HL-60 (cell line): ENCODE measurements at places on chromosomes 5 and 9.

GRCh38 chr5:168883281-168883741 lies 304.1 kb upstream of the PANK3 start:
- no peak for DNase-seq

DNA sequence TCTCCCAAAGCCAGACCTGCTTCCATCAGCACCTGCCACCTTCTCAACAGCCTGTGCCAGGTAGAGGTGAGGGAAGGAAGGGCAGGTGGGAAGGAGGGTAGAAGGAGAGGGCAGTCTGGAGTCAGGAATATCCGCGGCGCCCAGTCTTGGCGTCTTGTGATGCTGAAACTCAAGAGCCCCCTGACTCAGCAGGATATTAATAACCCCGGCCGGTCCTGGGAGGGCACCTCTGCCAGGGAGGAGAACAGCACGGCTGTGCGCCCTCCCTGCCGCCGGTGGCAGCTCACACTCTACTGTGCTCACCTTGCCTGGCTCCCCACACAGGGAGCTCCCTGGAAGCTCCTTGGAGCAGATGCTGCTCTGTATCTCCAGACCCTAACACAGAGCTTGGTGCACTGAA lies 11.6 kb upstream of the NTNG2 start:
- DNase-seq: no peak

GRCh38 chr9:130188860-130189481 lies 16.8 kb downstream of the NCS1 start:
- DNase-seq: no peak

DNA sequence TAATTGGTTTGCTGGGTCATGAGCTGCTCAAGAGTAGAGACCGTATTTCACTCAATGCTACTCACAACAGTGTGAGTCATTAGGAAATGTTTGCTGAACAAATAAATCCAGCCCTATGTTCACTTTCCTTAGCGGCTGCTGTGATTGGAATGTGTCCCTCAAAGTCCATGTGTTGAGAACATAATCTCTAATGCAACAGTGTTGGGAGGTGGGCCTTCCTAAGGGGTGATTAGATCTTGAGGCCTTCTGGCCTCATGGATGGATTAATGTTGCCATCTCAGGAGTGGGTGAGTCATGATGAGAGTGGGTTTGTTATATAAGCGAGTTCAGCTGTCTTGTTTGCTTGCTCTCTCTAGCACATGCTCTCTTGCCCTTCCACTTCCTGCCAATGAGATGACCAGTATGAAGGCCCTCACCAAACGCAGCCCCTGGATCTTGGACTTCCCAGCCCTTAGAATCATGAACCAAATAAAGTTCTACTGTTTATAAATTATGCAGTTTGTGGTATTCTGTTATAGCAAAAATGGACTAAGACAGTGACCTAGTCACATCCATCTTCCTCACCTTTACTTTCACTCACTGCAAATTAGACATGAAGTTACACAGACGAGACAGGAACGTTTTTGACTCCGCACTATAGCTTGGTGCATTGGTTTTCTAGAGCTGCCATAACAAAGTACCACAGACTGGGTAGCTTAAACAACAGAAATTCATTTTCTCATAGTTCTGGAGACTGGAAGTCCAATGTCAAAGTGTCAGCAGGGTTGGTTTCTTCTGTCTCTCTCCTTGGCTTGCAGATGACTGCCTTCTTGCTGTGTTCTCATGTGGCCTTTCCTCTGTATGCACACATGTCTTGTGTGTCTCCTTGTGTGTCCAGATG lies 50.9 kb upstream of the FAM169A start:
- no peak for DNase-seq

GRCh38 chr5:143347698-143348344 lies 55.7 kb downstream of the NR3C1 start:
- DNase-seq: no peak

DNA sequence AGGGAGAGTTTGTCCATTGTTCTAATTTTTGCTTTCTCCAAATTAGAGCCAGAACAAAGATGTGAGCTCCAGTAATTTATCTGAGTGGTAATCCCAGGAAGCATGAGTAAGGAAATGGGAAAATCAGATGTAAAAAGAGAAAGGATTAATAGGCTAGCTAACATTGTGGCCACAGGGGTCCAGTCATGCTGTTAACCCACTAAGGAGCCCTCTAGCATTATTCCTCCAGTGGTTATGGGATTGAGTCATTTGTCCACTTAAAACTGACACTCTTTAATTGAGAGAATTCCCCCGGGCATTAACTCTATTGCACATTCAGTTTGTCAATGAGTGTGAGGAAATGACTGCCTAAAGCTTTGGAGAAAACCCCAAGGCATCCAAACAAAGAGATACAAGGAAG lies 700.3 kb upstream of the TYRP1 start:
- DNase-seq: no peak

GRCh38 chr9:98045234-98046179 lies 11.0 kb upstream of the NANS start:
- DNase-seq: peak; percentile 80

- DNase-seq: no peak
These were observed 59.4 kb downstream of the CXXC5 start for GRCh38 chr5:139707445-139708003.

GRCh38 chr5:83654427-83654994 lies 66.1 kb downstream of the HAPLN1 start:
- no peak for DNase-seq

DNA sequence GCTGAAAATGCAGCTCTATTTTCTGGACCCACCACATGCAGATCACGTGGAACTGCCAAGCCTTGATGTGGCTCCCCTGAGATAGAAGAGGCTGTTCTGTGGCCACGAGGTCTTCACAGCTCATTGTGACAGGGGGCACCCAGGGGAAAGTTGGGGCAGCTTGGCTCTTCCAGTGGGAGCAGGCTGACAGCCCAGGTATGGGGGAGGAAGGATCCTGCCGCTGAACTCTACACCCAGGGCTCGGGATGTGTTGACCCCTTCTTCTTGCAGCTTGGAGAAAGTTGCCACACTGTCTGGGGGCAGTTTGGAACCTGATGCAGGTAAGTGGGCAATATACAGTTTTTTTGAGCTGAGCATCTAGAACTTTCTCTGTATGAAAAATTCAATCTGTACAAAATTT lies 133.6 kb upstream of the PITX1 start:
- no peak for DNase-seq

- no peak for DNase-seq
These were observed 139.3 kb downstream of the LHFPL2 start for GRCh38 chr5:78509145-78509865.

DNA sequence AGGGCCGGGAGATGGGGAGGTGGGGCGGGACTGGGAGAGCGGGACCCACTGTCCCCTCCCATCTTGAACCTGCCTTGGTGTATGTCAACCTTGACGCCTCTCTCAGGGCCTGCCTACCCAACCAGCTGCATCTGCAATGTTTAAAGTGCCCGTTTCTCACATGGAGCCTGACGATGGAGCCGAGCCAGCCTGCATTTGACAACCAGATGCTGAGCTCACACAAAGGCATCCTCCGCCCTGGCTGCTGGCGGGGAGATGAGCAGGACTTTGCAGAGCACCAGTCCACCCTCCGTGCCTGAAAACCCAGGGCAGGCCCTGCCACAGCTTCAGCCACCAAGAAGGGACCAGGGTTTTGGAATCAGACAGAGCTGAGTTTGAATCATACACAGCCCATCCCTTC lies 141.1 kb upstream of the SMIM23 start:
- DNase-seq: no peak

GRCh38 chr5:19584131-19584530 lies 403.9 kb downstream of the CDH18 start:
- no peak for DNase-seq

GRCh38 chr5:17444496-17444895 lies 53.5 kb upstream of the TAF11L2 start:
- DNase-seq: no peak

DNA sequence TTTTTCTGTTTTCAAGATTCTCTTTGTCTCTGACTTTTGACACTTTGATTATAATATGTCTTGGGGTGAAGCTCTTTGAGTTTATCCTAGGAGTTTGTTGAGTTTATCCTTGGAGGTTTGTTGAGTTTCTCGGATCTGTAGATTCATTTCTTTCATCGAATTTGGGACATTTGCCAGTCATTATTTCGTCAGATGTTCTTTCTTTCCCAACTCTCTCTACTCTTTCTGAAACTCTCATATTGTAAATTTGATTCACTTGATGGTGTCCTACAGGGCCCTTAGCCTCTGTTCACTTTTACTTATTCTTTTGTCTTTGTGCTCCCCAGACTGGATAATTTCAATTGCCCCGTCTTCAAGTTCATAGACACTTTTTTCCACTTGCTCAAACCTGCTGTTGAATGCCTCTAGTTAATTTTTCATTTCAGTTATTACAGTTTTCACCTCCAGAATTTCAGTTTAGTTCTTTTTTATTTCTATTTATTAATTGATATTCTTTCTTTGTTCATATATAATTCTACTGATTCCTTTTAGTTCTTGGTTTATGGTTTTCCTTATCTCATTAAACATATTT lies 8.1 kb upstream of the TDRD7 start:
- no peak for DNase-seq

- no peak for DNase-seq
These were observed 453.3 kb downstream of the BNC2 start for GRCh38 chr9:16417161-16417560.

DNA sequence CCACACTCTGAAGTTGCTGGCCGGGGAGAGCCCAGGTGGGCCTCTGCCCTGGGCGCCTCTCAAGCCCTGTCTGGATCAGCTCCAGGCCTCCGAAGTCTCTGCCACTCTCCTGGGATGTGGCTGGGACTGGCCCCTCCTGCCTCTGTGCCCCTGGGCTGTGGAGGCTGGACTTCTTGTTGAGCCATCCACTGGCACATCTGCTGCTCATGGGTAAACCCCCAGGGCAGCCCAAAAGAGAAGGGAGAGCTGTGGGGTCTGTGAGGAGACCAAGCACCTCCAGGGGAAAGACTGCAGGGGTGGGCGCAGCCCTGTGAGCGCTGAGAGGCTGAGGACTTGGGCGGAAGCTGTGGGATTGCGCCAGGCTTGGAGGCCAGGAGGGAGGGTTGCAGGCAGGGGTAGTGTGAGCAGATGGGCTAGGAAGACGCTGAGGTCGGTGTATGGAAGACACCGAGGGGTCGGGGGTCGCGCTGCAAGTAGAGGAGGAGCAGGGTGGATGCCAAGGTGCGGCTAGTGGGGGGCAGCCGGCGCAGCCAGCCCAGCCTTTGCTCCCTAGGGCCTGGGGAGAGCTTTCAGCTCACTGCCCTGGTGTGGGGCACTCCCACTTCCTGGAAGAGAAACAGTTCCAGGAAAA lies 118.1 kb downstream of the WNK2 start:
- DNase-seq: peak; percentile 52

GRCh38 chr9:21171351-21171750 lies 4.9 kb upstream of the IFNA21 start:
- DNase-seq: no peak

- no peak for DNase-seq
These were observed 81.0 kb downstream of the ESM1 start for GRCh38 chr5:54904425-54904824.

DNA sequence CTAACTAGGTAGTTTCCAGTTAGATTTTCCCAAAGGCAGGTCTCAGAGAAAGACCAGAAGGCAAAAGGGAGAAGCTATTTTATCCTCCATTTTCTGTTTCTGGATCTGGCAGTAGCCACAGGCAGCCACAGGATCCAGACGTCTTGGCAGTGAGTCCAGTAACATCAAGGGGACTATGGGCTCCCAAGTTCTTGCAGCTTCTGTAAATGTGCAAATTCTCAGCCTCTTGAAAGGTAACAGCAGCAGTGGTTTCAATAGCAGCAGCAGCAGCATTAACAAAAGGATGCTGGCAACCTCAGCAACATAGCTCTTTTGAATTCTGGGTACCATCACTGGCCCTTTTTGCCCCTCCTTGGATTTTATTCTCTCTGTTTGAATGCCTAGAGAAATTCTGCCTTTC lies 27.1 kb upstream of the IL33 start:
- DNase-seq: no peak

GRCh38 chr5:124631874-124632550 lies 114.4 kb downstream of the ZNF608 start:
- DNase-seq: no peak

DNA sequence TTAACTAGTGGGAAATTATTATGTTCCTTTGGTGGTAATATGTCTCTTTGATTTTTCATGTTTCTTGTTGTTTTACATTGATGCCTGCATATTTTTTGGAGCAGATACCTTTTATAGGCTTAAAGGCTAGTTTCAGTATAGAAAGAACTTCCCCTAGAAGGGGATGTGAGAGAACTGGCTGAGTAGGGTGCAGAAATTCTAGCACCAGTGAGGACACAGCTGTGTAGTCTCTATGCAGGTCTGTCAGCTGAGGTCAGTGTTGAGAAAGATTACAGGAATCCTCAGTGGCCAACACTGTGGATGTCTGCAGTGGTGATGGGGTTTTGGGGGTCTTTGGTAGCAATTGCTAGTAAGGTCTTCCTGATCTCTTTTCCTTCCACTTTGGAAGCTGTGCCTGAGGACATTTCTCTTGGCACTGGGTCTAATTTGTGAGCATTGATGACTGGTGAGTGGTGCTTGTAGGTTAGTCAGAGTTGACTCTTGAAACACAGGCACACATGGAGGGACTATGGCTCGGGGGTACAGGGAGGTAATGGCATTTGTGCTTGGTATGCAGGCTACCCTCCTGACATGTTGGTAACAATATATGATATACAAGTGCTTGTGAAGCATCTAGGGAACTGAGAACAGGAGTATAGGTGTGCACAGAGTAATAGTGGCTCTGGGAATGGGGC lies 221.4 kb downstream of the SPATA31D1 start:
- no peak for DNase-seq

DNA sequence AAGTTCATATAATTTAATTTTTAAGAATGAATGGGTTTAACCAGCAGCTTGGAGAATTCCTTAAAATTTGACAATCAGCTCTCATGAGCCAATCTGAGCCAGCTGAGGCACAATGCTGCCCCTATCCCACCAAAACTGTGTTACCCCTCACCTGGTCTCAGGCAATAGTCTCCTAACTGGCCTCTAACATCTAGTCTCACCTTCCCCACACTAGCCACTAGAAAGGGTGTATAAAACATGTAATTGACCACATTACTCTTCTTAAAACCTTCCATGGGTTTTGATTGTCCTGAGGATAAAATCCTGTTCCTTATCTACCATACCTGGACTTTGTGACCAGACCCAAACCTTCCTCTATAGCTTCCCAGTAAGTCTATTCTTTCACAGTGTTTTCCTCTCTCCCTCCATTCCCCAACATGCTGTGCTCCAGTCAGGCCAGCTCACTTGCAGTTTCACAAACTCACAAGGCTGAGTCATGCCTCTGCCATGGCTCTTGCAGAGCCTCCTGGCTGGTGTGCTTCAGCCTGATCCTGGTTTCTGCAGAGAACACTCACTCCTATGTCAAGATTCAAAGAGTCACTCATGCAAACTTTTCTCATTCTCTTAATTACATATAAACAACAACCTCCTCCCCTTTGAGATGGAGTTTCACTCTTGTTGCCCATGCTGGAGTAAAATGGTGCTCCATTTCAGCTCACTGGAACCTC lies 16.0 kb upstream of the ZCCHC7 start:
- DNase-seq: no peak

GRCh38 chr9:137387891-137388560 lies 34.9 kb downstream of the EXD3 start:
- DNase-seq: no peak

- no peak for DNase-seq
These were observed 2.3 kb downstream of the SSBP2 start for GRCh38 chr5:81748556-81748955.

- no peak for DNase-seq
These were observed 55.4 kb upstream of the PPP3R2 start for GRCh38 chr9:101650142-101650541.

GRCh38 chr5:53944981-53945380 lies 365.4 kb downstream of the ARL15 start:
- DNase-seq: no peak

GRCh38 chr5:40384782-40385390 lies 294.8 kb upstream of the PTGER4 start:
- peak; percentile 69 for DNase-seq
